Choroid plexus epithelial cell (primary cell): ENCODE measurements at places on chromosomes 4 and X.

DNA sequence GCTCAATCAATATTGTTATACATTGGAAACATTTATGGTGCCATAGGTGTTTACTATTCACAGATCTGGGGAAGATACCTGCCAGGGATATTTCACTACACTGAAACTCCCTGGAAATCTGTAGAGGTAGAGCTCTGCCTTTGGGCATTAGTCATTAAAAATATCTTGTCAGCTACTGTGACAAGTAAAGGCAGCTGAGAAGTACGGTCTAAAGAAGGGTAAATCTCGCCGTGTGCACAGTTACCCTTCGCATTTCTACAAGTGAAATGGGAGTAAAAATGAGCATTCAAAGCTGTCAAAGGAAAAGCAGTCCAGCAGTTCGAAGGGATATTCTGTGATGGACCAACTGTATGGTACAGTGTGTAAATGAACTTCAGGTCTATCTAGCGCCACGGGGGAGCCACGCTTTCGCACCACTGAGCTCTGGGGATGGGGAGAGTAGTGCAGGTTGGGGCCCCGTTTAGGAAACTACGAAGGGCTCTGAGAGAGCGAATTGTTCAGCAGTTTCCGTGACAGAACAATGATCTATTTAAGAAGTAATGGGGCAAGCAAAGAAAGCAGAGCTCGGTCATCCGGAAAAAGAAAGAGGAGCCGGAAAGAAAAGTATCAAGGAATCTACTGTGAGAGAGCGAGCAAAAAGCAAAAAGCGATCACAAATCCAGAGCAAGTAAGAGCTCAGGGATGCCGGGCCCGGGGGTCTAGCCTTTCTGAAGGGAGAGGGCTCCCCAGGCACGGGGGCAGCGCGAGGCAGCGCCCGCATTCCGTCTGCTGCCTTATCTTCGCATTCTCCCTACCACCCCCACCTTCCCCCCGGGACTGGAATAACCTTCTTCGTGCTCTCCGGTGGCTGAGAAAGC lies 646 bp downstream of the TIGD4 start:
- DNase-seq: peak; percentile 25

DNA sequence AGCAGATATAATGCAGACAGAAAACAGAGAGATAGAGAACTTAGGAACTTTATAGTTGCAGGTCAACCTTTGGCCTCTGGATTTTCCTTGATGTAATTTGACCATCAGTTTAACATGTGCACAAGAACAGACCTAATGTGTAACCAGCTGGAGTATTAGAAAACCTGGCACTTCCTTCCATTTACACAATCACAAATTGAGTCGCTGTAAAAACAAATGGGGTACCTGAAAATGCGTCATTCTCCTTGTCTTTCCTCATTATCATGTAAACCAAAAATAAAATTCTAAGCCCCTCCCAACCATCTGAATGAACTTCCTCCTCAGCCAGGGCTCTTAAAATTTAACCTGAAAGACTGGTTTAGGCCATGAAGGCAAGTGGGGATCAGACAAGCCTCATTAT lies 358.4 kb upstream of the MAGEB16 start:
- DNase-seq: no peak

DNA sequence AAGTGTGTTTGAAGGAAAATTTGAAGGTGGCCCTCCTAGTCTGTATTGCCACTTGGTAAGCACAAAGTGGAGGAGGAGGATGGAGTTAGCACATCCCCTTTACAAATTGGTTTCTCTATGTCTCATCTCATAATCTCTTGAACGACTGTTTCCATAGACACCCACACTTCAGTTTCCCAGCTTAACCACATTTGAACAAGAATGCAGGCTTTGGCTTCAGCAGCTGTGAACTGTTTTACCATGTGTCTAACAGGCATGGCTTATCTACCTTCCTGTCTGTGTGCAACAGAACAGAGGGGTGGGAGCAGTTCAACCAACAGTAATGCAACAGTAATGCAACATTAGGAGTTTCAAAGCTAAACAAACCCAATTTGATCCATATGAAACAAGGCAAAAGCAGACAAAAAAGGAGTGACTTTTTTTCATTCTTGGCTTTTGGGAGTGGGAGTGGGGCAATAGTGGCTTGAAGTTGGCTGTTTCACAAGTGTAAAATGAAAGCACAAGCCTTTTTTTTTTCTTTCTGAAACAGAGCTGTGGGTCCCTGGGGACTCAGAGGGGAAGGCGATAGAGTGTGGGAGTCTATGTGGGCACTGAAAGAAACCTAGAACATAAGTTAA lies 108.0 kb downstream of the ITM2A start:
- peak; percentile 4 for DNase-seq

DNA sequence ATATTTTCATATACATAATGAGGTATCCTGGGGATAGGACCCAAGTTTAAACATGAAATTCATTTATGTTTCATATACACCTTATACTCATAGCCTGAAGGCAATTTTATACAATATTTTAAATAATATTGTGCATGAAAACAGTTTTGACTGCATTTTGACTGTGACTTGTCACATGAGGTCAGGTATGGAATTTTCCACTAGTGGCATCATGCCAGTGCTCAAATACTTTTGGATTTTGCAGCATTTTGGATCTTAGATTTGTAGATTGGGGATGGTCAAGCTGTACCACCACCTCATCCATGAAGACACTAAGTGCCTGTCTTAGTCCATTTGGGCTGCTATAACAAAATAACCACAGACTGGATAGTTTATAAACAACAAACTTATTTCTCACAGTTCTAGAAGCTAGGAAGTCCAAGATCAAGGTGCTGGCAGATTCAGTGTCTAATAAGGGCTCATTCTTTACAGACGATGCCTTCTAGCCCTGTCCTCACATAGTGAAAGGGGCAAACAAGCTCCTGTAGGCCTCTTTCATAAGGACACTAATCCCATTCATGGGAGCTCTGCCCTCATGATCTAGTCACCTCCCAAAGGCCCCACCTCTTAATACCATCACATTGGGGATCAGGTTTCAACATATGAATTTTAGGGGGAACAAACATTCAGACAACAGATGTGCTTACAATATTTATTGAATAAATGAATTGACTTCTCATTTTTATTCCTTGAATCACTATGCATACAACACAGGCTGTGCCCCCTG lies 9.4 kb downstream of the NUDT6 start:
- DNase-seq: no peak

DNA sequence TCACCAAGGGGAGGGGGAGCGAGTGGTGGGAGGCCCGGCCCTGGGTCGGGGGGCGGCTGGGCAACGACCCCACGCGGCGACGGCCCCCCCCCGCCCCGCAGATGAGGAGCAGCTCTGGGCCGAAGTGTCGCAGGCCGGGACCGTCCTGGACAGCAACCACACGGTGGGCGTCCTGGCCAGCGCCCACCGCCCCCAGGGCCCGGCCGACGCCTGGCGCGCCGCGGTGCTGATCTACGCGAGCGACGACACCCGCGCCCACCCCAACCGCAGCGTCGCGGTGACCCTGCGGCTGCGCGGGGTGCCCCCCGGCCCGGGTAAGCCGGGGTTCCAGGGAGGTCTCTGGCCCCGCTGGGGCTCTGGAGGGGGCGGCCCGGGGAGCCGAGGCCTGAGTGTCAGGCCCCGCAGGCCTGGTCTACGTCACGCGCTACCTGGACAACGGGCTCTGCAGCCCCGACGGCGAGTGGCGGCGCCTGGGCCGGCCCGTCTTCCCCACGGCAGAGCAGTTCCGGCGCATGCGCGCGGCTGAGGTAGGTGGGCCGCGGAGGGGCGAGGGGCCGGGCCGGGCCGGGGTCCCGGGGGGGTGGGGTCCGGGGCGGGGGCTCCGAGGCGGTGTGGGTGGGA lies 8.7 kb upstream of the FGFRL1 start:
- no peak for DNase-seq

DNA sequence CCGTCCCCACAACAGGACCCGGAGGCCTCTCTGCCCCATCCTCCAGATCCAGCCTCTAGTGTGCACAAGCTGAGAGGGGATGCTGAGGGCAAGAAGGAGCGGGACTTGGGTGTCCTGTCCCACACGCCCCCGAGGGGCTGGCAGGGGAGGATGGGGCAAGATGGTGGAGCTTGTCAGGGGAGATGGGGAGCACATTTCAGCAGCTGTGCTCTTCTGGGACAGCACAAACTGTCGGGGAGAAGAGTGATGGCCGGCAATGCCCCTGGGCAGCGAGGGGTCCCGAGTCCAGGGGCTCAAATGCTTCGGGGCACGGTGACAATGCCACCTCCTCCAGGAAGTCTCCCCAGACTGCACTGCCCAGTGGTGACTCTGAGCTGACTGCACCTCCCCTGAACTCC lies 134.5 kb downstream of the FAM53A start:
- no peak for DNase-seq

- DNase-seq: no peak
Measured at GRCh38 chr4:130080872-130081451, 985.0 kb downstream of the C4orf33 start.

DNA sequence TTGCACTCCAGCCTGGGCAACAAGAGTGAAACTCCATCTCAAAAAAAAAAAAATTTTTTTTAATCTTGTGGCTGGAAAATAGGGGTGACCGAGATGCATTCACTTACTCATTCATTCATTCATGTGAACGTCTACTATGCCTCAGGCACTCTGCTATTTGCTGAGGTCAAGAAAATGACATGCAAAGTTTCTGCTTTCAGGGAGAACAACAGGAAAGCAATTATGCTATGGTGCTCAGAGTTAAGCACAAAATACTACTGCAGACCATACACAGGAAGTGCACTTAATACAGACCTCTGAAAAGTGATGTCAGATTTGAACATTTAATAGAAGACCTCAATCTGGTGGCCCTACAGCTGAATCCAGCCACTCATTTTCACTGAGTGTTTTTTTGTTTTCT lies 59.6 kb upstream of the DUSP21 start:
- DNase-seq: no peak

DNA sequence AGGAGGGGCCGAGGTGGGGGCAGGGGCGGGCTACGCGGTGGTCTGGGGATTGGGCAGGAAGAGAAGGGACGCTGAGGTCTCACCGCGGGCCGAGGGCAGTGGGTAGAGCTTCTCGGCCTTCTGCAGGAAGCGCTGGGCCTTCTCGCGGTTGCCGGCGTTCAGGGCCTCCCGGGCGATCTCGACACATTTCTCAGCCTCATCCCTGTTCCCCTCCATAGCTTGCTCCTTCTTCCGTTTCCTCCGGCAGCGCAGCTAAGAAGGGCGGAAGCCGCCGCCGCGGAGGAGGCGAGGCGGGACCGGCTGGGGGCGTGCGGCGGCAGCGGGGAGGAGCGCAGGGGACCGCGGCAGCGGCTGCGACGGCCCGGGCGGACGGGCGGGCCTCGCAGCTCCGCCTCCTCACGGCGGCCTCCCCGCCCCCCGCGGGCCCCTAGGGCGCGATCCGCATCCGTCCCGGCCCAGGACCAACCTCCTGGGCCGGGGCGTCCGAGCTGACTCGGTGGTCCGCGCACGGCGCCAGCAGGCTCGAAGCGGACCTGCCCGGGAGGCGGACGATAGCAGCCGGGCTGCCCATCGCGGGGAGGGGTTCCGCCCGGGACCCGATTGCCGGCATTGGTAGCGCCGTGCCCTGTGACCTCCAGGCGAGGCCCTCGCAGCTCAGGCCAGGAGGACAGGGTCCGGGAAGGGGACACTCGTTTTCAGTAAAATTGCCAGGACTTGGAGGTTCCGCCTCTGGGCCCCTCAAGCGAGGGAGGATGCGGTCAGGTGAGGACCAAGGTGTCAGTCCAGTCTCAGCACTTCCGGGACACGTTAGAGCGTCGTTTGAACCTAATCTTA lies at the start of gene DNAJB14:
DNAJB14 (minus strand) TSS at position 263 of the 834 bp plus-strand sequence; CDS start at position 216, 47 bp downstream.
- peak; percentile 74 for DNase-seq

DNA sequence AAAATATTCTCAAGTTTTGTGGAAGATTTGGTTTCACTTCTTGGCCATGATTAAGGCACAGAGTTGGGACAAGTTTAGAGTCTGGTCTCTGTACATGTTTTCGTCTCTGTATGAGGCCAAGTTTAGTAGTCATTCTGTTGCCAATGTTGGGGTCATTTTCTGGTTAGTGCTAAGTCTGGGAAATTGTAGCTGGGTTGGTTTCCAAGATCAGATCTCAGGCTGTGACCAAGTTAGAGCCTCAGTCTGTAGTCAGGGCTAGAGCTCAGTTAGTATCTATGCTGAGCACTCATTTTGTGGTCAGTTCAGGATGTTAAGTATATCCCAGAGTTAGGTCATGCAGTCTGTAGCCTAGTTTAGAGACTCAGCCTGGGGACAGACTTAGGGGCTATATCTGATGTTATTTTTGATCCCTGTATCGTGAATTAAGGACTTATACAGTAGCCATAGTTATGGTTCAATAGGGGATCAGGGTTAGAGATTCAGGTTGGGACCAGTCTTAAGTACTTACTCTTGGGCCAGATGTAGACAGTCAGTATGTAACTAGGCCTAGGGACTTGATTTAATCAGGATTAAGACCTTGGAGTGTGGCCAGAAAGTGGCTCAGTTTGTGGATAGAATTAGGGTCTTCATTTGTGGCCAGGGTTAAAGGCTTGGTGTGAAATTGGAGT lies 6.6 kb upstream of the ENOX2 start:
- DNase-seq: no peak

DNA sequence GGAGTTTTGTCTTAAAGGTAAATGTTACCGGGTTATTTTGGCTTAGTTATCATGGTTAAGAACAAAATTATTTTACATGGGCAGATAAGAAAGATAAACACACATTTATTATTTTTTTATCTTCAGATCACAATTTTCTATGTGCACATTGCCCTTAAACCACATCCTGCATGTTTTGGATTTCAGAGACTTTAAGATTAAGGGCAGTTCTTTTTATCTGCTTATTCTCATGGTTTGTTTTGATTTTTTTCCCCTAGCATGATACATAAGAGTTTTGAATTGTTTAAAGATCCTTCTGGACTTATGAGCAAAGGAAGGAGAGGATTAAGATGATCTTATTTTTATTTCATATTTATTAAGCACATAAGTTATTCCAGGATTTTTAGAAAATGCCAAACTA lies 190.1 kb upstream of the BMP3 start:
- DNase-seq: peak; percentile 52

DNA sequence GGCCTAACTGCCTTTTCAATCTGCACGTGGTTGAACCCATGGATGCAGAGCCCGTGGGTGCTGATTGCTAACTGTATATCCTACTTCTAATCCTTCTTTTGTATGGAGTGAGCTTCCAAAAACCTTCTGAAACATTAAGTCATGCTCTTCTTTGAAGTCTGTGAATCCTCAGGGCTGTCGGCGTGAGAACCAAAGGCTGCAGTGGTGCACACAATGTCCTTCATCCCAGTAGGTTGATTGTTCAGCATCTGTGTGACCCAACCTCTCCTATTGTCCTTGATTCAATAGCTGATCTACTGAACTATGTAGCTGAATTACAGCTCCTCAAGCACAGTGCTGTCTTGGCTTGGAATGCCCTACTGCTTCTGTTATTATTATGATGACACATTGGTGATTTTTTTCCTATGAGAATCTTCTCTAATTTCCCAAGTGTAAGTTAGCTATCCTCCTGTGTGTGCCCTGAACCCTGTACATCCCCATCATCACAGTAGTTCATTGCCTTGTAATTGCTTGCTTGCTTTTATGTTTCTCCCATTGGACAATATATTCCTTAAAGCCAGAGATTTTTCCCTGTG lies 294.6 kb downstream of the TRIML1 start:
- no peak for DNase-seq

- DNase-seq: no peak
Measured at GRCh38 chr4:85728464-85728863, 253.5 kb downstream of the ARHGAP24 start.
